Fibroblast of villous mesenchyme (primary cell): ENCODE measurements at places on chromosomes 11 and 22. TPM values are rescaled to one million over a fixed set of nuclear protein-coding genes. Genes with fewer than 3 reads are reported as not detected.

- no peak for DNase-seq
Observed at GRCh38 chr11:118606157-118606843, 1.1 kb upstream of the PHLDB1 start.

- DNase-seq: peak; percentile 93
Observed at GRCh38 chr11:130390071-130390758, 38.2 kb downstream of the ADAMTS8 start.

DNA sequence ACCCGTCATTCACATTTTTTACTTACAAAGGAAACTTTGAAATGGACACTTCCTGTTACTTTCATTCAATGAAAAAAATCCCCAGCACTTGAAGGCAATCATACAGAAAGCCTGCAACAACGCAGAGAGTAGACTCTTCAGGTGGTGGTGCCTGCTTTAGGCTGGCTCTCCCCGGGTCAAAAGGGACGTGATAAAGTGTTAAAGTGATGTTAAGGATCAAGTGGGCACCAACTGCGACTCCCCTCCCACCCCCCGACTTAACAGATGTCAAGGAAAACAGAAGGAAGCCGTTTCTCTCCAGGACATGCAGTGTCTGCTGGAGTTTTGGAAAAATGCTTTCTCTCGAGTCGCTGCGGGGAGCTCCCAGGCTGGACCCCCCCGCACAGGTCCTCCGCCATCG is 414 bp upstream of the PNPLA3 start:
- DNase-seq: no peak

DNA sequence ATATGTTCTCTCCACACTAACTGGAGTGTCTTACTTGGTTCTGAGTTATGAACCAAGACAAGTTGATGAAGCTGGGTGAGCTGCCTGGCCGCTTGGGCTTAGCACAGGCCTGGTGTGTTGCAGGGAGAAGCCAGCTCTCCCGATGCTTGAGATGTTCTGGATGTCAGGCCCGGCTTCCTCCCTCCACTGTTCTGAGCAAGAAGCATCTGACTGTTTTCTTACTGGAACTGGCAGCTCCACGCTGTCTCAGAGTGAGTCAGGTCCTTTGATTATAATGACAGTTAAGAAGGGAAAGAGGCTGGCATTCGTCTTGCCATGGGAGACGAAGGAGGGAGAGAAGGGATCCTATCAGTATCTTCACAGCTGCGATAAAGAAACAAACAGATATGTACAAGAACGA is 46.5 kb upstream of the CRTAM start:
- DNase-seq: peak; percentile 73

The RBMXL2 gene
- total RNA-seq: under 0.01 TPM in 1 of 2 replicates, not detected in the other
